ENCODE measurements at places on chromosomes 4 and X. TPM values are rescaled to one million over a fixed set of nuclear protein-coding genes. Genes with fewer than 3 reads are reported as not detected.

- H3K27ac ChIP-seq, result no peak overlapping the region
- H3K4me3 ChIP-seq, result no peak overlapping the region
- H3K36me3 ChIP-seq, result no peaks in the 10 kb centered on the region
- H3K4me1 ChIP-seq, result peaks cover 31% of the 10 kb centered on the region
Measured at GRCh38 chr4:184444953-184445309, 29.4 kb downstream of the IRF2 start.

The DIAPH2 gene
- 13.5 TPM for total RNA-seq

DNA sequence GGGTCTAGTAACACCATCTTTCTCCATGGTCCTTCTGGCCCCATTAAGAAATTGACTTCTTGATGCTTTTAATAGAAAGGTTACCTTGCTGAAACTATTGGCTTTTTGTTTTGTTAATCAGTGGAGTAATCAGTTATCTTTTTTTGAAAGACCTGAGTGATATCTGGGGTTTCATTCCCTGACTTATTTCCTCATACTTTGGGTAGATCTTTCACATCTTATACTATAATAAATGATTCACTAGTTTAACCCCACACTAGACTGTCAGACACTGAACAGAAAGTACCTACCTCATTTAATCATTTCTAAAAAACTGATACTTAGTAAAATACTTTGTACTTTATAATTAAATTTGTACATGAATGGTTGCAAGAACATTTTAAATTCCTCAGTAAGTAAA is 1021.1 kb downstream of the STIM2 start:
- no peaks in the 10 kb centered on the region for H3K36me3 ChIP-seq
- H3K4me3 ChIP-seq, result no peak overlapping the region
- no peaks in the 10 kb centered on the region for H3K27me3 ChIP-seq
- H3K4me1 ChIP-seq, result no peaks in the 10 kb centered on the region
- H3K27ac ChIP-seq, result no peak overlapping the region

The MGST2 gene
- total RNA-seq, result 107 TPM

The RBMXL3 gene
- not detected for total RNA-seq

GRCh38 chr4:33722800-33723516 is 2521.4 kb downstream of the ARAP2 start:
- H3K27me3 ChIP-seq, result no peaks in the 10 kb centered on the region
- no peak overlapping the region for H3K27ac ChIP-seq
- no peaks in the 10 kb centered on the region for H3K4me1 ChIP-seq
- no peak for DNase-seq

DNA sequence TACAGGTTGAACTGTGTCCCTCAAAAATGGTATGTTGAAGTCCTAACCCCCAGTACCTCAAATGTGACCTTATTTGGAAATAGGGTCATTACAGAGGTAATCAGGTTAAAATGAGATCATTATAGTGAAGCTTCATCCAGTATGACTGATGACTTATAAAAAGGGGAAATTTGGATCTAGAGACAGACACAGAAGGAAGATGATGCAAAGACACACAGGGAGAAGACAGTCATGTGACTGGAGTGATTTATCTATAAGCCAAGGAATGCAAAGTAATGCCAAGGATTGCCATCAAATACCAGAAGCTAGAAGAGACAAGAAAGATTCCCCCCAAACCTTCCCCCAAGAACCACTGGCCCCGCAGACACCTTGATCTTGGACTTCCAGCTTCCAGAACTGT is 155.2 kb downstream of the RBMX2 start:
- H3K27me3 ChIP-seq, result no peaks in the 10 kb centered on the region
- H3K4me3 ChIP-seq, result no peak overlapping the region
- H3K36me3 ChIP-seq, result no peaks in the 10 kb centered on the region
- no peak for DNase-seq

The FHDC1 gene
- total RNA-seq, result 0.33 TPM

DNA sequence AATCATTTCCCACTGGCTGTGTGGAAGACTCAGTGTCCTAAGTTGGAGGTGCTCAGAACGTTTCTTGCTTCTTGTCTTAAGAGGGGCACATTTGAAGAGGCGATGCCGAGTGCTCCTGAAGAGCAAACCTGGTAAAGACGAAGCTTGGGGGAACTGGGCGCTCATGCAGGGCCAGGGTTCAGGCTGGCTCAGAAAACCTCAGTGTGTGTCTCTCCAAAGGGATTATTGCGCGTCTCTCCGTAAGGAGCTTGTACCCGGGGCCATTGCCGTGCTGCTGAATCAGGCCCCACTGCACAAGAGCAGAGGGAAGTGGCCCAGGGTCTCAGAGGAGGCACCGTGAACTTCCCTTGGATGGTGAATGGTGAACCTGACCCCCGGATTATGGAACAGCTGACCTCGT is 44.4 kb downstream of the PSAPL1 start:
- no peak for DNase-seq
- H3K27ac ChIP-seq, result no peak overlapping the region
- H3K4me3 ChIP-seq, result no peak overlapping the region
- no peaks in the 10 kb centered on the region for H3K4me1 ChIP-seq

- no peak overlapping the region for H3K27ac ChIP-seq
- no peaks in the 10 kb centered on the region for H3K27me3 ChIP-seq
- peaks cover 32% of the 10 kb centered on the region for H3K4me1 ChIP-seq
Measured at GRCh38 chrX:72060196-72060920, 71.4 kb downstream of the RTL5 start.

The MGAT4D gene
- not detected for total RNA-seq

The ADGRG2 gene
- total RNA-seq, result 0.42 TPM

DNA sequence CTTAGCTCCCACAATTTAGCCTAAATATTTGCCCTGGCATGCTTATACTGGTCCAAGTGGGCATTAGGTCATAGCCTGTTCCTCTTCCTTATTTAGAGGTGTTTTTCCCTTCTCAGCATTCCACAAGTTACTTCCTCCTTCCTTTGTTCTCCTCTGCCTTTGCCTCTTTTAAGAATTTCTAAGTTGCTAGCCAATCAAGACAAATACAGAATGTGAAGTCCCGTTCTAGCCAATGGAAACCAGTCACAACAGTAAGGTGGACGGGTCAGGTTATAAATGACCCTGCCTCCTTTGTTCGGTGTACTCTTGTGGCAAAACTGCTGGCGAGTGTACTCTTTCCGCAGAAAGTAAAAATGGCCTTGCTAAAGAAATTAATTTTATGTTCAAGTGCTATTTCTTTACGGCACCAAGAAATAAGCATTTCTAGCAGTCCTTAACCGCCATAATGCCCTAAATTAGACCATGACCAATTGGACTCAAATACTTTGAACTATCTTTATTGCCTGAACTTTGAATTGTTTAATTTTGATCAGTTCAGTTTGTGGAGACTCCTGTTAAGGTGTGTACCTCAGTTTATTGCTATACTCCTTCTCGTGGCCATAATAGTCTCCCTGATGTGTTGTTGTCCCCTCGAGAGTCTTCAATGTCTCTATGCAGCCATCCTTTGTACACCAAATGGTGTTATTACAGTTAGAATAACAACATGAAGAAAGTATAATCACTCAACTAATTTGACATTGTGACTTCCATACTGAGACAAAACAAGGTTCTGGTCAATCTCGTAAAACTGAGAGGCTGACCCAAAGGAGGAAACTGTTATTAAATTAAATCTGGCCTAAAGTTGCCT is 1.6 kb upstream of the HADH start:
- peak overlapping the region; percentile 83 for H3K4me3 ChIP-seq
- no peak for DNase-seq
- H3K4me1 ChIP-seq, result peaks cover 37% of the 10 kb centered on the region
- H3K27me3 ChIP-seq, result no peaks in the 10 kb centered on the region
- no peaks in the 10 kb centered on the region for H3K36me3 ChIP-seq

The DMD gene
- total RNA-seq, result 152 TPM

- DNase-seq, result no peak
- H3K27me3 ChIP-seq, result no peaks in the 10 kb centered on the region
- H3K27ac ChIP-seq, result no peak overlapping the region
- H3K4me3 ChIP-seq, result no peak overlapping the region
Measured at GRCh38 chr4:149465955-149466354, 349.7 kb downstream of the IQCM start.

GRCh38 chr4:1241936-1242505 is 6.9 kb downstream of the CTBP1 start:
- H3K4me1 ChIP-seq, result peaks cover 61% of the 10 kb centered on the region
- no peak overlapping the region for H3K4me3 ChIP-seq
- DNase-seq, result peak; percentile 7
- H3K36me3 ChIP-seq, result peaks cover 29% of the 10 kb centered on the region
- H3K27me3 ChIP-seq, result no peaks in the 10 kb centered on the region

DNA sequence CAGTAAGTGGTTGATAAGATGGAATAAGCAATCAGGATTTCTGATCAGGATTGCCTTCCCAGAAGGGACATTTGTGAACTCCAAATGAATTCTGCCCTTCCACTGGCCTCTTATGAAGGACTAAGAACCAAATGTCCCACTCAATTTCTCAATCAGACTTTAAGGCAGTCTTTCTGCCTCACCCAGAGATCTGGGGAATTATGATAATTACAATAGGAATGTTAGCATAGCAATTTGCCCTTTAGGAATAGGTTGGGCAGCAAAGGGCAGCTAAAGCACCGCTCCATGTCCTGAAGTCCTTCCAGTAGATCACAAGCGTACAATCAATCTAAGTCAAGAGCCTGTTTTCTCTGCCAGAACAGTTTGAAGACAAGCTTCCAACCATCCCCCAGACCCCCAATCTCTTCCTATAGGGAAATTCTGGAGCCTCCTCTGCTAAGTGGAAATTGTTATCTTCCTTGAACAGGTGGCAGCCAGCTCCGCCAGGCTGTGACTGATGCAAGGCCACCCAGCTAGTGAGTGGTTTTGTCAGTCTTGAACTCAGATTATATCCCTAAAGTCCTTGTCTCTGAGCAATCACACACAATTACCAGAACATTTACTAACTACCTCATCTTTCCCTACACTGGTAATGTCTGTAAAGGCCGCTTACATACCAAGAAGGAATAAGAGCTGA is 18.6 kb downstream of the NKX3-2 start:
- H3K4me1 ChIP-seq, result peaks cover 26% of the 10 kb centered on the region
- H3K4me3 ChIP-seq, result no peak overlapping the region
- no peaks in the 10 kb centered on the region for H3K36me3 ChIP-seq
- H3K27ac ChIP-seq, result no peak overlapping the region
- DNase-seq, result no peak

The NLRP2B gene
- total RNA-seq, result not detected

DNA sequence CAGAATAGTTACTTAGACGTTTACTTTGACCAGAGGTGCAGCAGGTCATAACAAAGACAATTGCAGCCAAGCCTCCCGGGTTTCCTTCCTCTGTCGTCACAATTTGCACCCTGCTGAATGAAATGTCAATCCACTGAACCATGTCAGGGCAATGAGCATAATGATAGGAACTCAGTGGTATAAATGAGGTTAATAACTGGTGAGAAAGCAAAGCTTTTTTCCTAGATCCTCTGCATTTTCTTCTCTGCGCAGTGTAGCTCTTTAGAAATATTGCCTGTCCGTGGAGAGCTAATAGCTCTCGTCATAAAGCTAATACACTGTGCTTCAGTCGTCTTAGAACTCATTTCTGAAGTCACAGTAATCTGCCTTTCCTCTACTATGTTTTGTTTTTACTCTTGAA is 1960.1 kb upstream of the ADGRL3 start:
- no peaks in the 10 kb centered on the region for H3K36me3 ChIP-seq
- H3K27ac ChIP-seq, result no peak overlapping the region
- H3K4me1 ChIP-seq, result no peaks in the 10 kb centered on the region

The H2BW2 gene
- not detected for total RNA-seq

GRCh38 chr4:87121341-87122065 is 98.9 kb downstream of the KLHL8 start:
- peak overlapping the region; percentile 89 for H3K27ac ChIP-seq
- no peaks in the 10 kb centered on the region for H3K36me3 ChIP-seq
- H3K4me3 ChIP-seq, result no peak overlapping the region
- H3K4me1 ChIP-seq, result peaks cover 40% of the 10 kb centered on the region

The JCHAIN gene
- total RNA-seq, result 4.9 TPM

The MAGEB17 gene
- total RNA-seq, result not detected

- no peak for DNase-seq
- peak overlapping the region; percentile 96 for H3K27ac ChIP-seq
- peak overlapping the region; percentile 85 for H3K4me3 ChIP-seq
- peaks cover 1% of the 10 kb centered on the region for H3K27me3 ChIP-seq
- H3K4me1 ChIP-seq, result peaks cover 37% of the 10 kb centered on the region
Measured at GRCh38 chr4:185202984-185203485, 765 bp downstream of the CFAP97 start.

DNA sequence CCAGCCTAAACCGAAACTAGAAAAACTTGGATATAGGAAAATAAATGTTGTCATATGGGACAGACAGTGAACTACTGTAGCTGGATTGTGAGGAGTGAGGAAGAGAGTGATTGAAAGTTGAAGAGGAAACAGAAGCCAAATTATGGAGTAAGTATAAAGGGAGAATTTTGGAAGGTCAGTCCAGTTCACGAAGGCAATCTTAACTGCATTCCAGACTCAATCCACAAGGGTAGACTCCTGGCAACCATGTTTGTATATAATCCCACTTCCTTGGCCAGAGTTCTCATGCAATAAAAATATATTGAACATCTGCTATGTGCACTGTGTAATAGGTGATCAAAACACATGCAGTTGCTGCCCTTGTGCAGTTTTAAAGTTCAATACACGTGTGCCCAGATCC is 58.6 kb upstream of the CAMK2D start:
- no peak for DNase-seq
- H3K4me1 ChIP-seq, result peaks cover 3% of the 10 kb centered on the region
- H3K4me3 ChIP-seq, result no peak overlapping the region
- no peaks in the 10 kb centered on the region for H3K36me3 ChIP-seq
- H3K27me3 ChIP-seq, result no peaks in the 10 kb centered on the region
- no peak overlapping the region for H3K27ac ChIP-seq

GRCh38 chrX:19174401-19175025 is 52.2 kb upstream of the ADGRG2 start:
- DNase-seq, result no peak
- H3K27ac ChIP-seq, result no peak overlapping the region
- no peaks in the 10 kb centered on the region for H3K36me3 ChIP-seq
- no peak overlapping the region for H3K4me3 ChIP-seq

The TRAM1L1 gene
- 1.2 TPM for total RNA-seq

The CTAG1A gene
- not detected for total RNA-seq

DNA sequence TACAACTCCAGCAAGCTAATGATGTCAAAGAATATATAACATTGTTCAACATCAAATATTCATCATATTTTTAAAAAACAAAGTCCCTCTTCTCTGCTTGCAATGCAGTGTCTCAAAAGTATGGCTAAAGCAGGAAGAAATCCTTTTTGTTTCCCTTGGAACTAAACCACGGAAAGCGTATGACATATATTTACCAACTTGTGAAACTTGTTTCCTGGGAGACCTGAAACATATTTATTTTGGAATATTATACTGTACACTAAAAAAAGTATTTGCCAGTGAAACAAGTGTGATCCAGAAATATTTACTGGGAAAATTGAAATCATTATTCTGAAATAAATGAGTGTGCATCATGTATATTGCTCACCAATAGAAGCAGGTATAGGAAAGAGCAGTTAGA is 156.0 kb upstream of the ANKRD50 start:
- H3K27ac ChIP-seq, result no peak overlapping the region
- H3K4me1 ChIP-seq, result no peaks in the 10 kb centered on the region
- no peak for DNase-seq
- no peak overlapping the region for H3K4me3 ChIP-seq
- H3K36me3 ChIP-seq, result no peaks in the 10 kb centered on the region
- no peaks in the 10 kb centered on the region for H3K27me3 ChIP-seq

The EGFL6 gene
- total RNA-seq, result not detected

The DUSP21 gene
- not detected for total RNA-seq
